ENCODE measurements at places on chromosomes 1 and 21. TPM values are rescaled to one million over a fixed set of nuclear protein-coding genes. Genes with fewer than 3 reads are reported as not detected.

The GRIK3 gene
- not detected for total RNA-seq

The AMIGO1 gene
- total RNA-seq: 1.8 TPM

The AKR7A3 gene
- total RNA-seq: 0.39 TPM

The FAM167B gene
- total RNA-seq: 0.72 TPM

The CD1E gene
- total RNA-seq: not detected

The TDRD10 gene
- total RNA-seq: not detected

The KIRREL1 gene
- 0.21 TPM for total RNA-seq

The CACHD1 gene
- 1.9 TPM for total RNA-seq

The TTC39A gene
- total RNA-seq: 0.11 TPM

The FCAMR gene
- not detected for total RNA-seq

The CR1L gene
- total RNA-seq: not detected

The CD34 gene
- 0.04 TPM for total RNA-seq

The LRRC53 gene
- not detected for total RNA-seq

The SHC1 gene
- total RNA-seq: 45.9 TPM

The PLA2G2C gene
- 0.43 TPM for total RNA-seq

The ZMPSTE24 gene
- 20.7 TPM for total RNA-seq

The NTMT2 gene
- total RNA-seq: not detected

The SLC26A9 gene
- not detected for total RNA-seq

The IL6R gene
- total RNA-seq: 14.0 TPM

The DCLRE1B gene
- total RNA-seq: 21.8 TPM

All from activated CD4-positive, alpha-beta T cell treated with anti-CD3 and anti-CD28 coated beads for 36 hours (primary cell).